ENCODE measurements at places on chromosomes 3 and 15.
A peak's percentile ranks its signal among the peaks of the same experiment; 100 is the strongest.

GRCh38 chr3:33718595-33718907 is 497 bp upstream of the CLASP2 start:
- DNase-seq, result no peak

DNA sequence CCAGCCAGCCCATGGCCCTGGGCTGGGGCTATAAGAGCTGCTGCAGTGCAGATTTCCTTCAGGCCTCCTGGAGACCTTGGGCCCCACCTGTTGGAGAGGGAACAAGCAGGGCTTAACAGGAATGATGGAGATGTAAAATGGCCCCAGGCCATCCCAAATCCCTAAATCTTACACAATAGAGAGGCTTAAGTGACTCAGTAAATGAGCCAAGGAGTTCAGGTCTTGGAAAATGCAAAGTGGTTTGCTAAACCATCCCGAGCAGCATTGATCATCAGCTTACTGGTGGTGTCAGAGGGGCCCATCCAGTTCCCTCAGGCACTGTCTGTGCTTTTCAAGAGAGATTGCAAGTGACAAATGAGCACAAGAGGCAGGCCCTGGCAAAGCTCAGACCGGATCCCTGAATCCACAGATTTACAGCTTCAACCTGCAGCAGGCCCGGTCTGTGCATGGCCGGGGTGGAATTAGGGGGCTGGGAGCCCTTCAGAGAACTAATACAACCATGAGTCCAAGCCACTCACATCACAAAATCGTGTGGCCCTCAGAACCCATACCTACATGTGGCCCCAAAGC is 325.4 kb downstream of the UACA start:
- DNase-seq, result no peak

DNA sequence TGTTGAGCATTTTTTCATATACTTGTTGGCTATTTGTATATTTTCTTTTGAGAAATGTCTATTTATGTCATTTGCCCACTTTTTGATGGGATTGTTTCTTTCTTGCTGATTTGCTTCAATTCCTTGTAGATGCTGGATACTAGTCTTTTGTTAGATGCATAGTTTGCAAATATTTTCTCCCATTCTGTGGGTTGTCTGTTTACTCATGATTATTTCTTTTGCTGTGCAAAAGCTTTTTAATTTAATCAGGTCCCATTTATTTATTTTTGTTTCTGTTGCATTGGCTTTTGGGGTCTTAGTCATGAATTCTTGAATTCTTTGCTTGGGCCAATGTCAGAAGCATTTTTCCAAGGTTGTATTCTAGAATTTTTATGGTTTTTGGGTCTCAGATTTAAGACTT is 251.7 kb downstream of the WNT5A start:
- no peak for DNase-seq

GRCh38 chr3:112649478-112649735 is 8.5 kb upstream of the CCDC80 start:
- no peak for DNase-seq

DNA sequence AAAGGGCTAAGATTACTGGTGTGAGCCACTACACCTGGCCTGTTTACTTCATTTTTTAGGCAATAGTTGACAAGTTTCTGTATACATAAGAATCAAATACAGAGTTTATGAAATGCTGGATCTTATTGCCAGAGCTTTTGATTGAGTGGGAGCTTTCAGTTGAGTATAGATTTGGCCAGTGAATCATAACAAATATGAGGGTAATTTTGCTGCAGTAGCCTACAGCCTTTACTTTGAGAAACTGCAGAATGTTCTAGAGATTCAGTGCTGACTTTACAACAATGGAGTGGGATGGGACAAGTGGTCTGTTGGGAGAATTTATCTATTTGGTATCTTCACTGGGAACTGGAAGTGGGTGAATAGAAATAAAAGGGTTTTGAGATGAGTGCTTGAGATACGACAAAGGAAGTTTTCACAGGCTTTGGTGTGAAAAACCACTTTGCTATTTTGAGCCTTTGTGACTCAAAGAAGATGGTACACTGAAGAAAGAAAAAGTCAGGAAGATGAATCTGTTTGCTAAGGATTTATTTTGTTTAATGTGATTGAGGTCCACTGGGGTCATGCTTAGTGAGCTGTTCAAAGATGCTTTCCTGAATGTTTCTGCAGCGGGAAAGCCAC is 227.8 kb downstream of the UBE2E2 start:
- DNase-seq, result no peak

DNA sequence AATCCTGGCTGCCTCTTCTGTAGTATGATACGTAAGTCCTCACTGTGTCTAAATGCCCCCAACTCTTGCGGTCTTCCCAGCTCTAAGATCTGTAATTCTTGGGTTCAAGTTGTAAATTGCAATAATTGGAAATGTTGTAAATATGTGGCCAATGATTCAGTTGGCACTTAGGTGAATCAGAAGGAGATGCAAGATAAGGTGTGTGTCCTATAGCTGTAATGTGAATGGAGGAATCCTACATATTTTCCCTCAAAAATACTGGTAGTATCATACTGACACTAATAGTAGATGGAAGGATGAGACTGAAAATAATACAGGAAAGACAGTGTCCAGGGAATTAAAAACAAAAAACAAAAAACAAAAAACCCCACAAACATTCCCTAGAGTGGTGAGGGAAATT is 3.5 kb upstream of the ST3GAL6 start:
- no peak for DNase-seq

- DNase-seq, result no peak
These were observed 410.1 kb downstream of the RAP2B start for GRCh38 chr3:153572165-153572564.

GRCh38 chr3:4994823-4995499 is 15.7 kb downstream of the BHLHE40 start:
- DNase-seq, result no peak

GRCh38 chr3:177150218-177150916 is 46.9 kb downstream of the TBL1XR1 start:
- DNase-seq, result no peak

DNA sequence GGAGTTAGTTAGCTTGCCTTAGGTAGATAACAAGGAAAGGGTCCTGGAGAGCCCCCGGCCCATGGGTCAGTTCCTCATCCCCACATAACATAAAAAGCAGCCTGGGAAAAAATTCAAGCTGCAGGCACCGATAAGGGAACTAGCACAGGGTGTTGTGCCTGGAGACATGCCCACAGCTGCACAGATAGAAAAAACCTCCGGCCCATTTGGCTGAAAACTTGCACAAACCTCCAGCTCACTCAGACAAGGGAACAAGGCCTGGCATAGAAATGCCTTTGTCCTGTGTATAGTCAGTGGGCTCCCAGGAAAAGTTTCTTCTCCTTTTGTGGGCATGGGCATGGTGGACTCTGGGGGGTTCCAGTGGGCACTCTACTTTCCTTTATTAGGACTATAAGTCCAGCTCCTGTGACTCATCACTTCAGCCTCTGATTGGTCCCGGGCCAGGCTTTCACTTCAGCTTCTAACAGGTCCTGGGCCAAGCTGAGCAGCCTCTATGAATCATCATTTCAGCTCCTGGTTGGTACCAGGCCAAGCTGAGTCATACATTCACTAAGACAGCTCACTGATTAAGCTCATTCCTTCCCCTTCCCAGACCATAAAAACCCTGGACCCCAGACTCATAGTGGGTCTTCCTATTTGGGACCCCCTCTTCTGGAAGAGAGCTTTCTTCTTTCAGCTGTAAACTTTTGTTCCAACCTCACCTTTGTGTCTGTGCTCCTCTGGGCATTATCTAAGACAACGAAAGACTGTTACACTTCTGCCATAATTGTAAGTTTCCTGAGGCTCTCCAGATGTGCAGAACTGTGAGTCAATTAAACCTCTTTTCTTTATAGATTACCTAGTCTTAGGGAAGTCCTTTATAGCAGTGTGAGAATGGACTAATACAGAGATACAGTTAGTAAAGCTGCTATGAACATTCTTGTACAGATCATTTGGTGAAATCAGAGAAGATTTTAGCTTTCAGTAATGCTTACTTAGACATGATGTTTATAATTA is 348.0 kb upstream of the DPPA4 start:
- DNase-seq, result no peak

DNA sequence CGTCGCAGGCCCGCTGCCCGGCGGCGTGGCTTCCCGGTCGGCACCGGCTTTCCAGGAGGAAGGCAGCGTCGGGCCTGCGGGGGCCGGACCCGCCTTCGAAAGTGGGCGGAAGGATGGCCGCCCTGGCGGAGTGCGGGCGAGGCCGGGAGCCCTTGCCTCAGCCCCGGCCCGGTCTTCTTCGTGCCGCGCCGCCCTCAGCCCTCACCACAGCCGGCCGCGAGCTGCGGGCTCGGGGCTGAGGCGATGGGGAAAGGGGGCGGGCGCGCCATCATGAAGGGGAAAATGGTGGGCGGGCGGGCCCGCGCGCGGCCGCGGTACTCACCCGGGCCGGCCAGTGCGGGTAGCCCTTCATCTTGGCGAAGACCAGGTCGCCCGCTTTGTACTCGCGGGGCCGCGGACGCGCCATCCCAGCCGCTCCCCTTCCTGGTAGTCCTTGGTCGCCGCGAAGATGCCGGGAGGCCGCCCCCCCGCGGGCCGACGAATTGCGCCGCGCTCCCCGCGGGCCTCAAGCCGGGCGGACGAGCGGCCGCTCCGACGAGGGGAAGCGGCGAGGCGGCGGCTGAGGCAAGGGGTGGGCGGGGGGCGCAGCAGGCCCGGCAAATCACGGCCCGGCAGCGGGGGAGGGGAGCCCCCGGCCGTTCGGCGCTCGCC is 489 bp downstream of the HDGFL3 start:
- no peak for DNase-seq

GRCh38 chr15:31563001-31563400 is 236.4 kb downstream of the KLF13 start:
- no peak for DNase-seq

- DNase-seq, result peak; percentile 13
These were observed 40.1 kb downstream of the CDCP1 start for GRCh38 chr3:45105855-45106671.

DNA sequence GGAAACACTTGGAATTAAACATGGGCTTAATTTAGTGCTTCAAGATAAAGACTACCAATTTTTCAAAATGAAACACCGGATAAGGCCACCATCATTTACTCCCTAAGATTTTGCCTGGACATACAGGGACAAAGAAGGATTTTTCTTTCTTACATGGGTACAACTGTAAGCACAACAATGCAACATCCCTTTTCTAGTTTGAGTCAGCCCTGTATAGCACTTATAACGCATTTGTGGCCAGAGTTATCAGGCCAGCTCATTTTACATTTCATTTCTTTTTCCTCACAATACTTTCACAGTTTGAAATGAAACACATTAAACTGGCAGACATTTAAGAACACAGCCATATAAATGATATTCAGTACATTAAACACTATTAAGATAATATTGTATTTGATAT is 9.8 kb upstream of the SUCNR1 start:
- no peak for DNase-seq

DNA sequence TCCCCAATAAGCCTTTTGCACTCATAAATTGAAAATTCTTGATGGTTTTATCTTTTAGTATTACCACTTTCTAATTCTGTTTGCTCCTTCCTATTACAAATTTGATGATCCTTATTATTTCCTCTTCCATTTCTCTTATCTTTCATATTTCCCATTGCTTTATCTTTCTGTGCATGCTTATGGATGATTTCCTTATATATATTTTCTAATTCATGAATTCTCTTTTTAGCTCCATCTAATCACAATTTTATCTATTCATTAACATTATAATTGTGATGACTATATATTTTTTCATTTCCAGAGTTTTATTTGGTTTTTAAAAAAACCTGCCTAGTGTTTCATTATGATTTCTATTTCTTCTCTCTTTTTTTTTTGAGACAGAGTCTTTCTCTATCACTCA is 17.9 kb downstream of the FOXL2NB start:
- DNase-seq, result no peak

DNA sequence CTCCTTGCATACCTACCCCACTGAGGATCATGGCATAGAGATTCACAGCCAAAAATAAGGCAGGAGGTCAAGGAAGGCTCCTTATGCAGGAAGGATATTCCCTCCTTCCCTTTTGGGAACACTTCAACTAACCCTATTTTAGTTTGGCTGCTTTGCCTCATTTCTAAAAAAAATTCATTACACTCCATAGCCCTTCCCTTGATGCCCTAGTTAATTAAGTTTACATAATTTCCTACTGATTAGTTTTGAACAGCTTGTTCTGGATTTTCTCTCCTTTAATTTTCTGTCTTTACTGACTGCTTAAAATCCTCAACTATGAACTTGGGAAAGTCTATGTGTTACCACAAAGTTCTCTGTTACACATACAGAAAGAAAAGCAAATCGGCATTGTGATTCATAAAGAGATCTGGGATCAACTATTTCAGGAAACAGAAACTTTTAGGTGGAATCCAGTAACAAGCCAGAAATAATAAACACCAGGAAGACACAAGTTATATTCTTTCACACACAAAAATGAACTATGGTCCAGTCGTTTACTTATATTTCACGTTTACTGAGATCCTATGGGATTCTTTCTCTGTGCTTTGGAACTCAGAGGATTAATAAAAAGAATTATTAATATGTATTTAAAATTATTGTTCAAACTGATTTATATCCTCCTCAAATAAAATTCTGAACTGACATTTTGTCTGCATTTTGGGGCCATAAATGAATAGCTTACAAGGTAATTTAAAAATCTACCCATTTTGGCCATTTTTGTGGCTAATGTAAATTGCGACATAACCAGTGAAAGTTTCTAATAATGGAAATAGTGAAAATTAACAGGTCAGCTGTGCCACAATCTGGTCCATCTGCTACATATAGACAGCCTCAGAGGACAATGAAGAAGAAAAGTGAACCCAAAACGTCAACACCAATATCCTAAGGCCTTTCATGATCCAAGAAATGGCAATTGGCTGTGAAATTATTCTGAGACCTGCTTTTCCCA is 113.8 kb downstream of the FRMD5 start:
- no peak for DNase-seq

GRCh38 chr3:94314218-94314883 is 251.5 kb downstream of the NSUN3 start:
- DNase-seq, result no peak

- no peak for DNase-seq
These were observed 9.6 kb downstream of the EMC3 start for GRCh38 chr3:9976721-9977709.

DNA sequence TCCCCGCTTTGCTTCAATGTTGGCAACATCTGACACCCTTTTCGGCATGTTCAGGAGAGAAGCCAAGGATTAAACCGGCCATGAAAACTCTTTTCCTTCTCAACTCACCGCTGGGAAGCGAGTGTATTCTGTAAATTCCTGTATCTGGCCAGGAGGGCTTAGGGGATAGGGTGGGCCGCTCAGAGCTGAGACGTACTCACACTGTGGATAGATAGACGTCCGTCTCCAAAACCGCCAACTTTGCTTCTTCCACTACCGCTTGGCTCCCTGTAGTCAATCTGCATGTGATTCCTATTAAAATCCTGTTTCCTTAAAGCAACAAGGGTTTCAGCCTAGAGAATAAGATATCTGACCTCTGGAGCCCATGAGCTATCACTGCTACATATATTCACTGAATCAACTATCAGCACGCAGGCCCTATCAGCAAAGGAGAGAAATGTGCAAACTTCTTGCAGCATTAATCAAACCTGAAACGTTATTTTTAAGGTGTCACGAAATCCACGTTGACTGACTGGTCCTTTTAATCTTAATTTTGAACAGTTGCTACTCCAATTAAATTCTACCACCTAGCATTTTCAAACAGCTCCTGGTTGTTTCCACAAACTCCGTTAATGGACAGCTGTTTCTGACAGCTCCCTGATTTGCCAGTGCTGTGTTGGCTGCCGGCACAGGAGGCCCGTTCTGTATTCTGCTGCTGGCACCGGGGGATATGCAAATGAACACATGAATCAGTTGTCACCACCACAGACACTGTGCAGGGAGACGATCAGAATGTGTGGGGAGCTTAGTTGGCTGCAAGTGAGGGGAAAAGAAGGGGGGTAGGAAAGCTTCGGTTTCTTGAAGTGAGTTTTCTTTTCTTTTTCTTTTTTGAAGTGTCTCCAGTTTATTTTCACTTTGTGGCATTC is 438.9 kb upstream of the ARRDC4 start:
- DNase-seq, result no peak
